ENCODE measurements at places on chromosomes 6 and 20. TPM values are rescaled to one million over a fixed set of nuclear protein-coding genes. Genes with fewer than 3 reads are reported as not detected.

Gene FKBP1C
- not detected for polyA plus RNA-seq

Gene HLA-E
- 2,024 TPM for polyA plus RNA-seq

DNA sequence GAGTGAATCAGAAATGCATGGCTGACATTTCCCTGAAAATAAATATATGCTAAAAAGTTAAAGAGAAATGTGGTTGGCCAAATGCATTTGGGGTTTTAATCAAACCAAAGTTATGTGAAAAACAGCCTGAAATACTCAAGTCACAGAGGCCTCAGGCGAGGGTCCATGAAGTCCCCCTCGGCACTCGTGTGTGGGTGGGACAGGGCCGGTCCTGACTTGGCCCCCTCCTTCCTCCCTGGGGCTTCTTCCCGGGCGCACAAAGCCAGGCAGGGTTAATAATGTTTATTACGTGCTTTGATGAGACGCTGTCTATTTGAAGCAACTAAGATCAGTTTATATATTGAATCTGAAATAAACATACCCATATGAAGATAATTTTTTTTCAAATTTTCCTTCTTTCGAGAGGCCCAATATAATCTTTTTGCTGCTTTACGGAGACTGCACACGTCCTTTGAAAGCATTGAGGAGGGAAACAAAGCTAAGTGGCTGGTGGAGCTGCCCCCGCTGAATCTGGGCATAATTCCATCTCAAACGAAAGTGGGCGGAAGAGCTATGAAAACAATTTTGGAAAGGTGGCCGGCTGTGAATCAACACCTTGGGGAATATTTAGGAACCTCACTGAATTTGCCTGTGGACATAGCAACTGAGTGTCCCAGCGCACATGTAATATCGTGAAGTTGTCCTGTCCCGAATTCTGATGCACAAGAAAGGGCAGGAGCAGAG, 55.8 kb upstream of the SMOC2 start:
- H3K4me1 ChIP-seq, result no peaks in the 10 kb centered on the region
- no peak overlapping the region for H3K4me3 ChIP-seq
- no peak for DNase-seq
- H3K27me3 ChIP-seq, result no peaks in the 10 kb centered on the region
- no peak overlapping the region for H3K27ac ChIP-seq

DNA sequence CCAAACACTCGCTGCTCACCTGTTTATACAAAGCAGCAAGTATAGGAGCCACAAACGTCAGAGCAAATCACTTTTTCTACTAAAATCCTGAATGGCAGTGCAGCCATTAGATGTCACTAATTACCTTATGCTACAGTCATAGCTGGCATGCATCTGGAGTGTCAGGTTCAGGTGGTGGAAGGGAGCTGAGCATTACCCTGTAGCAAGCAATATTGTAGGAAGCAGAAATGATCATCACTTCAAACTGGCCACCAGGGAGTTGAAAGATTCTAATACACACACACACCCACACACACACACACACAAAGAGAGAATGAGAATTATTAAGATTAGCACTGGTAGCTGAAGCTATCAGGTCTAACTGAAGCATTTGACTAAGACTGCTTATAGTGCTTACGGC, 75.8 kb downstream of the EFHC1 start:
- H3K4me1 ChIP-seq, result peaks cover 22% of the 10 kb centered on the region
- no peak overlapping the region for H3K4me3 ChIP-seq
- H3K27ac ChIP-seq, result peak overlapping the region; percentile 94
- H3K36me3 ChIP-seq, result peaks cover 20% of the 10 kb centered on the region
- no peaks in the 10 kb centered on the region for H3K27me3 ChIP-seq

GRCh38 chr20:17344790-17345189, 118.0 kb downstream of the PCSK2 start:
- no peak overlapping the region for H3K27ac ChIP-seq
- H3K27me3 ChIP-seq, result peaks cover 13% of the 10 kb centered on the region
- DNase-seq, result no peak
- no peak overlapping the region for H3K4me3 ChIP-seq
- no peaks in the 10 kb centered on the region for H3K36me3 ChIP-seq
- no peaks in the 10 kb centered on the region for H3K4me1 ChIP-seq

GRCh38 chr6:23535101-23535500, 590.9 kb upstream of the NRSN1 start:
- DNase-seq, result no peak
- no peak overlapping the region for H3K4me3 ChIP-seq
- H3K27ac ChIP-seq, result no peak overlapping the region
- no peaks in the 10 kb centered on the region for H3K36me3 ChIP-seq

GRCh38 chr20:19254956-19255355, 42.5 kb downstream of the SLC24A3 start:
- H3K4me3 ChIP-seq, result no peak overlapping the region
- DNase-seq, result no peak
- no peak overlapping the region for H3K27ac ChIP-seq
- H3K27me3 ChIP-seq, result peaks cover 10% of the 10 kb centered on the region
- H3K36me3 ChIP-seq, result no peaks in the 10 kb centered on the region

- no peak overlapping the region for H3K4me3 ChIP-seq
Observed at GRCh38 chr6:3665608-3666007, 85.9 kb downstream of the PXDC1 start.

- no peak overlapping the region for H3K4me3 ChIP-seq
- no peaks in the 10 kb centered on the region for H3K4me1 ChIP-seq
- H3K36me3 ChIP-seq, result no peaks in the 10 kb centered on the region
- DNase-seq, result no peak
- H3K27ac ChIP-seq, result no peak overlapping the region
Observed at GRCh38 chr6:39958947-39959346, 24.7 kb upstream of the MOCS1 start.

GRCh38 chr6:89311530-89311852, 3.6 kb downstream of the GABRR2 start:
- no peaks in the 10 kb centered on the region for H3K36me3 ChIP-seq
- no peak for DNase-seq
- H3K4me3 ChIP-seq, result no peak overlapping the region
- no peaks in the 10 kb centered on the region for H3K27me3 ChIP-seq
- H3K27ac ChIP-seq, result no peak overlapping the region

DNA sequence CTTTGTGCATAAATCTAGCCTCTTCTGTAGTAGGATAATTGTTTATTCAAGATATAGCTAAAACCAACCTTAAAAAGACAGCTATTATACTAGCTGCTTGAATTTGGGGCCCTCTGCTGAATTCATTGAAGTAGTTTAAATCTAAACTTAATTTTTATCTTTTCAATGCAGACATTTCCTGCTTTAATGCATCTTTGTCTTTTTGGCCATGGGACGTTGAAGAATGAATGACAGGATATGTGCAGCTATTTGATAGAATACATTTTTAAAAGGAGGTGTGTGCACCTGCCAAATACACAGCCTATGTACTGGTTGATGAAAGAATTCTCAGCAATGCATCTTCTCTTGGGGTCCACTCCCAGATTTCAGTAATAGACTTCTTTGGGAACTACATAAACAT, 524.9 kb downstream of the PHF3 start:
- no peak for DNase-seq
- no peaks in the 10 kb centered on the region for H3K4me1 ChIP-seq
- H3K27ac ChIP-seq, result no peak overlapping the region
- no peaks in the 10 kb centered on the region for H3K27me3 ChIP-seq
- H3K4me3 ChIP-seq, result no peak overlapping the region

DNA sequence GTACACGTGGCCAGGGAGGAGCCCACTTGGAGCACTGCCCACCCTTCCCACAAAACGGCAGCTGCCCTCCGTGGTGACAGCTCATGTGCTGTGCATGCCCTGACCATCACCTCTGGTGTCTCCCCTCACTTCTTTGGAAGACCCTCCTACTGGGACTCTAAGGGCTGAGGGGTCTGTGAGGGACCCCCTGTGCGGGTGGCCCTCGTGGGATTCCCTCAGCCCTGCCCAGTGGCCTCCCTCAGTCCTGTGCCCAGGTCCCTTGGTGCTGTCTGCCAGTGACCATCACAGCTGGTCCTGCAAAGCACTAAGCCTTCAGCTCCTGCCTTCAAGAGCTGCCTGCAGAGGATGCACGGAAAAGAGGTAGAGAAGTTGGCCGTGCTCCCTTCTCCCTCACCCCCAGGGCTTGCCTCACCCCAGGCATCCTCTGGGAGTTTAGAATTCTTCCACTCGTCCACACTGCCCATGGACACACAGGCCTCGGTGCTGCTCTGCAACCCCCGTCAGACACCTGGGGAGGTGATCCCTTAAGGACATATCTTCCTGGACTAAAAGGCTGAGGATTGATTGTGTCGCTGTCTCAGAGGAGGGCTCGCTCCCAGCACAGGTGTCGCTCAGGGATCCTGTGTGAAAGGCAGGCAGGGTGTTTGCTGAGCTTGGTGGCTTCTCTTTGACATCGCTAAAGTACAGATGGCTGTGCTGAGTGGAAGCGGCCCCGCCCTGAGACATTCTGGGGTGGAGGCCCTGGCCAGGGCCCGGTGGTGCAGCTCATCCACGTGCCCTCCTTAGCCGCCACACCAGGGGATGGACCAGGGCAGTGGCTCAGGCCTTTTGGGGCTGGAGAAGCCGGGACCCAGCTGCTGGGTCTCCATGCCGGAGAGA, 119.5 kb upstream of the FRMD1 start:
- H3K4me3 ChIP-seq, result no peak overlapping the region
- H3K36me3 ChIP-seq, result no peaks in the 10 kb centered on the region
- H3K4me1 ChIP-seq, result no peaks in the 10 kb centered on the region
- no peak overlapping the region for H3K27ac ChIP-seq
- no peak for DNase-seq
- no peaks in the 10 kb centered on the region for H3K27me3 ChIP-seq

DNA sequence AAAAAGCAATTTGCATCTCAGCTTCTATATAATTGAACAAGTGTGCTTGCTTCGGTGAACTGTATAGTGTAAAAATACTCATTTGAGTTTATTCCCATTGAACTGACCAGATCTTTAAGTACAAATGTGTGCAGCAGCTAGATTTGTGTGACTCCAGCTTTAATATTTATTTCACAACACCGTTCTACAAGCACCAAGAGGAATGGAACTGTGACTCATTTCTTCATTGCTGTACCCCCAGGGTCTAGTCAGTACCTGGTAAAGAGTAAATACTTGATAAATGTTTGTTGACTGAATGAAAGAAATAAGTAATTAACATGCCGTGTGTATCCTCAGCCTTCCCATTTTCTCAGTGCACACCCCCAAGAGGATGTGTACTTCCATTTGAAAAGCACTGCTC, 464.8 kb downstream of the CBLN4 start:
- H3K4me1 ChIP-seq, result no peaks in the 10 kb centered on the region
- no peaks in the 10 kb centered on the region for H3K36me3 ChIP-seq
- H3K27ac ChIP-seq, result no peak overlapping the region
- no peaks in the 10 kb centered on the region for H3K27me3 ChIP-seq

Measured in naive B cell (primary cell).